ENCODE measurements at places on chromosomes 6 and 20.

GRCh38 chr6:78749326-78749725 lies 118.0 kb upstream of the IRAK1BP1 start:
- DNase-seq, result no peak

GRCh38 chr20:952196-952795 lies 36.2 kb upstream of the ANGPT4 start:
- DNase-seq, result no peak

DNA sequence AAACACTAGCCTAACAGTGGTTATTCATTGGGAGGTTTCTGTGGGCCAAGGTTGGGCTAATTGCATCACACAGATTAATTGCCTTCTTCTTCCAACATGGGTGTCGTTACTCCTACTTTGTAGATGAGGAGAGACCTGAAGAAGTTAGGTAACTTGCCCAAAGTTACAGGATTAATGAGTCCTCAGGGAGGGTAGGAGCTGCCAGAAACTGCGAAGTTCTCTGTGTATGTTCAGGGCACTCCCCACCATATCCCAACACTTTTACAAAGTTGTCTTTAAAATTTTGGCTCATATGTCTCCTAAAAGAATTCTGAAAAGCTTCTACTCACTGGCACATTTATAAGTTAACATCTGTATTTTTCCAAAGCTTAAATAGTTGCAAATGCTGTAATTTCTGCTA lies 323.5 kb upstream of the HSF2 start:
- no peak for DNase-seq

- no peak for DNase-seq
Observed at GRCh38 chr20:57650266-57650665, 30.0 kb upstream of the ZBP1 start.

GRCh38 chr6:119340796-119341487 lies 8.6 kb downstream of the MAN1A1 start:
- no peak for DNase-seq

- no peak for DNase-seq
Observed at GRCh38 chr6:37860226-37860839, 40.8 kb downstream of the ZFAND3 start.

- DNase-seq, result no peak
Observed at GRCh38 chr6:16058201-16058928, 70.5 kb upstream of the MYLIP start.
